ENCODE measurements at places on chromosomes 6 and 20.

- no peak for DNase-seq
Measured at GRCh38 chr6:31969712-31970603, 2.0 kb downstream of the DXO start.

DNA sequence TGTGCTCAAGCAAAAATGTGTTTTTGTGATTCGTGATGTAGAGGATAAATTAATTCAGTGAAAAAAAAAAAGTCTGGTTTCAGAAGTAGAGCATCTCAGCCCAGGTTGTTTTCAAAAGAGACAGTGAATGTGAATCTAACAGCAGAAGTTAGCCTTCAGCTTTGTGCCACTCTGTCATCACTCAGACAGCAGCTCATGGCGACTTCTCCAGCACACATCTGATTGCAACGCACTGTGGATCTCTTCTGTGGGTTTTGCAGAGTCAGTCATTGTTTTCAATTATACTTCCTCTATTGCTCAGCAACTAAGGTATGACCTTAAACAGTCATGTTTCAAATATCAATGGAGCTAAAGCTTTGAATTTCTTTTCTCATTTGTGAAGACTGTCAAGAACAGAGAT lies 335.5 kb upstream of the POU3F2 start:
- no peak for DNase-seq

DNA sequence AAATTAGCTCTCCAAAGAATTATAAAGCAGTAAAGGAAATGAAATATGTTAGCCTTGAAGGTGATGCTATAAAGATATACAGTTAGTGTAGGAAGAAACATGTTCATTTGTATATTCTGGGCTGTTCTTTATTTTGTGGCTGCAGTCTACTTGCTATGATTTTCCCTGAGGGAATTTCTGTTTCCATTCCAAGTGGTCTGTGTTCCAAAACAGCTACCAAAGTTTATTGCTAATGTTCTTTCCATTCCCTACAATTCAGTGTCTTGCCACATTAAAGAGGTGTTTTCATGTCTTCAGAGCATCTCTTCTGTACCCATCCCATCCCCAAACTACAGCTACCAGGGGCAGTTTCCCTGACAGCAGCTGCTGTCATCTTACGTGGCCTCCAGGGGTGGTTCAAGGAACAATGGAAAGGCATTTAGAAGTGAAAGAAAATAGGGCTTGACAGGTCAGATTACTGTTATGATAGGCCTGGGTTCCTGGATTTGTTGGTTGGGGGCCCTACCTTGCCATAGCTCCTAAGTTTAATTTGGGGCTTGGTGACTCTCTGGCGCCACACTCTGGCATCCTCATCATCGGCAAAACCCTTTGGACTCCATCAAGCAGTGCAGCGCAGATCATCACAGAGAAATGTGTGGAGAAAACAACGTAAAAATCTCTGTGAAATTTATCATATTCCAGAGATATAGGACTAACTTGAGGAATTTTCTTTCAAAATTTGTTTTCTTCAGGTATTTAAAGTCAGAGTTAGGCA lies 33.8 kb upstream of the AIG1 start:
- peak; percentile 14 for DNase-seq

GRCh38 chr20:10731190-10731965 lies 57.6 kb upstream of the JAG1 start:
- no peak for DNase-seq

- no peak for DNase-seq
Measured at GRCh38 chr20:12409501-12409900, 491.8 kb downstream of the BTBD3 start.

DNA sequence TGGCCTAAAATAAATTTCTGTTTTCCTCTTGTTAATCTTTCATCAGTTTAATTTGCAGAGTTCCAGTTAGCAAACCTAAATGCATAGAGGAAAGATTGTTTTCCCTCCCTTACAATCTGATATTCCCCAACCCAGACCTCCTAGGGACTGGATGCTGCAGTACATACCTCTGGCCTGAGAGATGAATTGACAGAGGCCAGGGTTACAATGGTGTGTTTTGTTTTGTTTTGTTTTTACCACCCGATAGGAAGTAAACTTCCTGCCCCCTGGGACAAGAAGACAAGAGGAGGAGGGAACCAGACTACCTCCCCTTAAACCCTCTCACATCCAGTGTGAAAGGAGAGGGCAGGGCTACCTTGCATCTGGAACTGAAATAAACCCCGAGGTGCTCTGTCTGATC lies 319.0 kb downstream of the LRFN2 start:
- no peak for DNase-seq

DNA sequence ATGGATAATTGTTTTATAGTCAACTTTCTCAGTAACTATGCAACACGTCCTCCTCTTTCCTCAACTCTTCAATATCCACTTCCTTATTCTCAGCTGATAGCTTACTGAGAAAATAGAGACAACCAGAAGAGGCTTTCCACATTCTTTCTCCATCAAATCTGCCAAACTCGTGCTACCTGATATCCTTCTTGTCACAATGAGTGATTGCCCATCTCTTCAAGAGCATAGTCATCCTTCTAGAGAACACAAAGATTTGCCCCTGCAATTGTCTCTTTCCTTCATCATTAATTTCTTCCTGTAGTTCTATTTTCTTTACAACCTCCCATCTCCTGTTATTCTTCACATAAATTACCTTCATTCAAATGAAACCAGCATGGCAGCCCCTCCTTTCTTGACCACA lies 75.9 kb upstream of the RGS17 start:
- DNase-seq, result no peak

- no peak for DNase-seq
Measured at GRCh38 chr20:10622657-10623418, 51.0 kb downstream of the JAG1 start.

GRCh38 chr20:50555662-50556061 lies 45.5 kb downstream of the PTPN1 start:
- no peak for DNase-seq

- no peak for DNase-seq
Measured at GRCh38 chr6:139801571-139802321, 427.3 kb upstream of the CITED2 start.

DNA sequence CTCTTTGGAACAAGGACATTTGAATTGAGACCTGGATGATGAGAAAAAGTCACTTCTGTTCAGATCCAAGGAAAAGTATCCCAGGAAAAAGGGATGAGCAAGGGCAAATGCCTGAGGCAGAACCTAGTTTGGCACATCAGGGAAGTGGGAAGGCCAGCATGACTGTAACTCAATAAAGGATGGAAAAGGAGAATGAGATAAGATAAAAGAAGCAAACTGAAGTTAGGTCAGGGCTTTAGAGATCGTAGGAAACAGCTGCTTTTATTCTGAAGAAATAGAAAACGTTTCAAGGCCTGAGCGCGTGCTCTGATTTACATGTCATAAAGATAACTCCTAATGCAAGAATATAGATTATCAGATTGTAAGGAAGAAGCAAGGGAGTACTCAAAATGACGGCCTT lies 450.0 kb downstream of the FRK start:
- DNase-seq, result no peak

DNA sequence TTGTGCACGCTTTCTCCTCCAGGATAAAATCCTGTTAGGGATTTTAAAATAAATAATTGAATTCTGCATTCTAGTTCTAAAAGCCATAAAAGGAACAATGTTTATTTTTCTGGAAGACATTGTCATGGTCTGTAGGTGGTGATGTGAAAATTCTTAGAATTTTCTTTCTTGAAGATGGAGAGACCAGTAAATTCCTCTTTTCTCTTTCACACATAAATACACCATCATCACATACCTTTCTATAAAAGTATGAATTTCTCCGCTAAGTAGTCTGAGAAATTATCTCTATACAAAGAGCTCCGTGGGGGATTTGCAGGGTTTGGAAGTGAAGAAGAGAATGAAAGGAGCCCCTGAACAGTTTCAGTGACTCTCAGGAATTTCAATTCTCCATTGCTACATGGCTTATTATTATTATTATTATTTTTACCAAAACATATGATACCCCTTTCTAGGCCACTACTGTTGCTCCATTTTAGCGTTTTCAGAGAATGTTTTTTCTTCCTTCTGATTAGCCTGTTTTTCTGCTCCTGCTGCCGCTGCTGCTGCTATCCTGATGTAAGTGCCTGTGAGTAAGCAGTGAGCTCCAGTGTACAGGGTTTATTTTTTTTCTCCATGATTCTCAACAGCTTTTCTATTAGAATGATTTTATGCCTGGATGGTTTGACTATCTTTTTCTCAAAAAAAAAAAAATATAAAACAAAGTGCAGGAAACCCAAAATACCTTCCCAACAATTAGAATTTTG lies 145.8 kb downstream of the SAMD5 start:
- DNase-seq, result no peak

- peak; percentile 81 for DNase-seq
Measured at GRCh38 chr6:136643850-136644596, 93.8 kb upstream of the MAP7 start.

DNA sequence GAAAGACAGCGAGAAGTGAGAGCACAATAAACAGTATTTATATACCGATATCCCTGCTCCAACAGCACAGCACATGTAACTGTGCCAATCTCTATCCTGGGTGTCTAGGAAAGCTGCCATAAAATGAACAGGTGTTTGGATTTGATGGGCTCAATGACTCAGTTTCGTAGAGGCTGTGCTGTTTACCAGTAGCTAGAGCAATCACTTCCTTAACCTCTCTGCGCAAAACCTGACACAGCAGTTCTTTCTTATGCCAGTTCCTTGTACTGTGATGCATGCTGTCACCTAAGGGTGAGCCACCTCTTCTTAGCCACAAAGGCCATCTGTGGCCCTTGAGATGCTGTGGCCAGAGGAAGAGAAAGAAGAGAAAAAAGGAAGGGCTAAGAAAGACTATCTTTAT lies 59.3 kb downstream of the SHPRH start:
- no peak for DNase-seq

GRCh38 chr6:44622956-44623355 lies 235.4 kb downstream of the CDC5L start:
- DNase-seq, result no peak

- no peak for DNase-seq
Measured at GRCh38 chr6:80156221-80156620, 49.8 kb downstream of the BCKDHB start.

- no peak for DNase-seq
Measured at GRCh38 chr6:167244064-167244960, 46.8 kb upstream of the UNC93A start.

- DNase-seq, result peak; percentile 6
Measured at GRCh38 chr6:24719125-24719971, at the start of gene C6orf62. Gene C6orf62 (minus strand): TSS chr6:24719154. CDS start chr6:24718668, 486 bp downstream.

- no peak for DNase-seq
Measured at GRCh38 chr6:4844108-4844507, 67.9 kb downstream of the CDYL start.

DNA sequence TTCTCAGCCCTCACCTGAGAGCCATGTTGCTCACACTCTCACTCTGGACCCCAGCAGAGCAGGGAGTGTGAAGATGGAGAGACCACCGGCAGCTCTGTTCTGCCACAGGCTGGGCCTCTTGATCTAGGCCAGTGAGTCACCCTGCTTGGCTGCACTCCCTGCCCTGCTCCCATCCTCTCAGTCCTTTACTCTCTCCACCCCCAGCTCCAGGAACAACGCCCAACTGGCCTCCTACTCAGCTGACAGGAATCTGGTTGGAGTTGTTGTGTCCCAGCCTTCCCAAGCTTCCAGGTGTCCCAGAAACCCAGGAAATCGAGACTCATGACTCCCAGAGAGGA lies at the start of gene PSORS1C1:
Gene PSORS1C1, plus strand, starts transcription at position 260 of the 338 bp plus-strand sequence. CDS start 14,833 bp downstream, outside the sequence.
- no peak for DNase-seq
